Stimulated activated CD8-positive, alpha-beta memory T cell treated with anti-CD3 and anti-CD28 coated beads, Interleukin-2, amount 100 ng/mL, for 48 hours (primary cell): ENCODE measurements at places on chromosomes 11 and 22.
A peak's percentile ranks its signal among the peaks of the same experiment; 100 is the strongest.

- no peak for DNase-seq
These were observed 3.9 kb downstream of the KLHL35 start for GRCh38 chr11:75428989-75429640.

GRCh38 chr11:17606233-17607082 lies 59.4 kb downstream of the OTOG start:
- no peak for DNase-seq

DNA sequence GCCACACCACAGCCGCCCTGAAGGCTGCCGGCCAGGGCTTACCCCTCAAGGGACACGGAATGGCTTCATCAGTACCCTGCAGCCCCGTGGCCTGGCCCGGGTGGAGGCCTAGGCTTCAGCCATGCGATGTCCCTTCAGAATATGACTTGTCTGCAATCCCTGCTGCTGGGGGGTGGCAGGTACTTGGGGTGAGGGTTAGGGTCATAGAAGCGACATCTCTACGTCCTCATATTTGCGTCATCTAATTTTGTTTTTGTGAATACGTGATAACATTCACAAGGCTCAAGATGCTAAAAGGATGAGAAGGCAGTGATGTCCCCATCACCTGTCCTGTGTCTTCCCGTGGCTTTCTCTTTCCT lies 6.4 kb downstream of the CCND1 start:
- DNase-seq = no peak

GRCh38 chr11:12784445-12784844 lies 110.2 kb downstream of the TEAD1 start:
- no peak for DNase-seq

DNA sequence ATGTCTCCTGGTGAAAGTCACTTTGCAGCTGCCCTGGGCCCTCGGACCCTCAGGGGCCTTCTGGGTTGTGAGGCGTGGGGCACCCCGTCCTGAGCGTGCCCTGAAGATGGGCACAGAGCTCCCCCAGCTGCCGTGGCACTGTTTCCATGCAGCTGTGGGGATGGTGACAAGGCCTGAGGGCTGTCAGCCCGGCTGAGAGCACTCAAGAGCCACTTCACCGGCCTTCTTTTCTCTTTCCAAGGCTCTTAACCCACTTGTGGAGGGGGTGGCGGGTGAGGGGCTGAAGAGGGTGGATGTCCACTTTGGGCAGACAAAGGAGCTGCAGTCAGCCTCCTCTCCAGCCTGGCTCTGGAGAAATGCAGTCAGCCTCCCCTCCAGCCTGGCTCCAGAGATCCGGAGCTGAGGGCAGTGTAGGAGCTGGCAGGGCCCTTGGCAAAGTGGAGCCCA lies 239.5 kb downstream of the ST3GAL4 start:
- DNase-seq = no peak

DNA sequence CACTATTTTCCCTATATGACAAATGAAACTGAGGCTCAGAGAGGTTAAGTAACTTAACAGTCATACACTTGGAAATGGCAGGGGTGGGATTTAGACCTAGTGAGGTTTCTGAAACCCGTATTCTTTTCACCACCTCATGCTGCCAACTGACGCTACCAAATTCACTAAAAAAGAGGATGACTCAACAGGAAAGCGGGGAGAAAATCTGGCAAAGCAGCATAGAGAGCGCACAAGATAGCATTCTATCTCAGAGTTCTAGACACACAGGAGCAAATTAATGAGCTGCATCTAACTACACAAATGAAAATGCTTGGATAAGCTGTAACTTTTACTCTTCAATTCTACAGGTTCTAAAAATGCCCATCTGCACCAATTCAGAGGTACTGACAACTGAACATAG lies 136.4 kb downstream of the RBFOX2 start:
- no peak for DNase-seq

- DNase-seq = peak; percentile 74
These were observed at the start of gene TYMP for GRCh38 chr22:50529897-50530579. TYMP (minus strand) TSS chr22:50530012; CDS start chr22:50529709, 303 bp downstream.

DNA sequence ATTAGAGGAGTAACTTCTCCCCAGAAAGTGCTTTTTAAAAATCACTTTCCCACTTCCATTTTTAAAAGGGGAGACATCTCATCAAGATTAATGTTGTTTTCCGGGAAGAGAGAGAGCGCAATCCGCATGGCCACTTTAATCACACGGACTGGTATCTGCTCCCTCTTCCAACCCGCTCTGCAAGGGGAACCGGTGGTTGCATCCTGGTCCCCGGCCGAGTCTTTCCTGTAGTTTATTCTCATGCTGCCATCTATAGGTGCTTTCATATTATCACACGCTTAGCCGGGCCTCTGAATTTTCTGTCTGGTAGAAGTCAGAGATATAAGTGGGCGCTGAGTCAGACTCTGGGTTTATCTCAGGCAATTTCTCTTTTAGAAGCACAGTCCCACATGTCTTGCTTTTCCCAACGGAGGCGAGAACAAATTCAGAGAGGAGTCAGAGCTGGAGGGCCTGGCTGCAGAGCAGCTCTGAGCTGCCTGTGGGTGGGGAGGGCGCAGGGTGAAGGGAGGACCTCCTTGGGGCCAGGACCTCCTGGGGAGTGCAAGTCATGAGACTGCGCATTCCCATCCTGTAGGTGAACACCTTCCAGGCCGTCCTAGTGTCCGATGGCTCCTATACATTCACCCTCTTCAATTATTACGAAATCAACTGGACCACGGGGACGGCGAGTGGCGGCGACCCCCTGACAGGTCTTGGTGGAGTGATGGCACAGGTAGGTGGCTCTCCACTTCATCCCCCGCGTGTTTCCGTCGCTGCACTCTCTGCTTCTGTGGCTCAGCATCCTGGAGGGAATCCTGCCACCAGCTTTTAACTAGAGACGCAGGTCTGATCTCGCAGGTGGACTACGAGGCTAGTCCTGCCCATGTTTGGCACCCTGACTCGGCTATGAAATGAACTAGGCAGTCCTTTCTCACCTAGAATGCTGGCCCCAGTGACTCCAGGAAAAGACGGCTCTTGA lies 11.7 kb downstream of the TECTA start:
- DNase-seq = peak; percentile 30

DNA sequence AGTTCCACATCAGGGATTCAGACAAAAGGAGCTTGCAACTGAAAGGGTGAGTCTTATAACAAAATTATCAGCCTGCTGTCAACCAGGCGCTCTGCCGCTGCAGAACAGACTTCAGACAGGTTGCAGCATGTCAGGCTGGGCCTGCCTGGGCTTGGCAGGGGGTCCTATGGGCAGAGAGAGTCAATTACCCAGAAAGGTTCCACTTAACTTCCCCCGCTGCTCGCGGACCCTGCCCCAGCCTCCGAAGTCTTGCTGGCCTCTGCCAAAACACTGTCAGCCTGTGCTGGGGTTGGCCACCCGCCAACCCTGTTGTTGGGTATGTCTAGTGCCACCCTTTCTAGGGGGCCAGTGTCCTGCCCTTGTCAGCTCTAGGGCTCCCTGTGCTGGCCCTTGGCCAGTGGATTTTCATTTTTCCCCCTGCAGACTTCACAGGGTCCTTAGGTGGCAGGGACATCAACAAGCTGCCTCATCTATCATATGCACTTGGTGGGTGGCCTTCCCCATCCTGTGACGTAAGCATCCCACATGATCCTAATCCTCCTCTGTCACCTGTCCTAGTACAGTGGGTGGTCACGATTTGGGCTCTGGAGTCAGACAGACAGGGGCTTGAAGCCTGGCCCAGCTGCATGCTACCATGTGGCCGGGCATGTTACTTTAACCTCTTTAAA lies 166.5 kb upstream of the CADM1 start:
- no peak for DNase-seq

DNA sequence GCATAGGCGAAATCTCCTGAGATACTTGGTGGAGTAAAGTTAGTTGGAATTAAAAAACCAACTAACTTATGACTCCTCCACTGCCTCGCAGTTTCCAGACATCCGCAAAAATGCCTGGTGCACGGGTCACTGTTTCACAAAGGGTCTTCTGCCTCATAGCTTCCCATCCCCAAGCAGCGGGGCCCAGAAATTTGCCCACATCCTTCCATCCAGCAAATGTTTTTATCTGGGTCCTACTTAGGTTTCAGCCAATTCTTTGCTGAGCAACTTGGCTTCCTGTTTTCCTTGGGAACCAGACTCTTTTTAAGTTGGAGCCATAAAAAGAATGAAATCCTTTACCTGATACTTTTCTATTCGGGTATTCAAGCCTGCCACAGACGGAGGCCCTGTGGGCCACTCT lies 36.2 kb downstream of the FZD4 start:
- DNase-seq = no peak

DNA sequence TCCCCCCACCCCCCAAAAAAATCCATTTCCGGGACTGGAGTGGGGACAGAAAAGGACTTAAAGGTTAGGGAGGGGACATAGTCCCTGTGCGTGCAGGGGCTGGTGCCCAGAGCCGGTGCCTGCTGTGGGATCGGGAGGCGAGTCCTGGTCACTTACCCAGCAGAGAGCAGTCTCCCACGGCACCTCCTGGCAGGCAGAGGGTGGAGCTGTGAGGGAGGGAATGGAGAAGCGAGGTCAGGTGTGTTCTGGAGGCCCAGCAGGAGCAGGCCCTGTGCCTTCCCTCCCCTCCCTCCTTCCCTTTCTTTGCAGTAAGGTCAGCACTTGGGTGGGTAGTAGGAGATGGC lies 28.4 kb downstream of the SHANK3 start:
- DNase-seq = no peak

GRCh38 chr11:83303316-83303715 lies 17.1 kb upstream of the CCDC90B start:
- DNase-seq = no peak

- DNase-seq = no peak
These were observed 18.9 kb upstream of the C11orf96 start for GRCh38 chr11:43923406-43924111.

DNA sequence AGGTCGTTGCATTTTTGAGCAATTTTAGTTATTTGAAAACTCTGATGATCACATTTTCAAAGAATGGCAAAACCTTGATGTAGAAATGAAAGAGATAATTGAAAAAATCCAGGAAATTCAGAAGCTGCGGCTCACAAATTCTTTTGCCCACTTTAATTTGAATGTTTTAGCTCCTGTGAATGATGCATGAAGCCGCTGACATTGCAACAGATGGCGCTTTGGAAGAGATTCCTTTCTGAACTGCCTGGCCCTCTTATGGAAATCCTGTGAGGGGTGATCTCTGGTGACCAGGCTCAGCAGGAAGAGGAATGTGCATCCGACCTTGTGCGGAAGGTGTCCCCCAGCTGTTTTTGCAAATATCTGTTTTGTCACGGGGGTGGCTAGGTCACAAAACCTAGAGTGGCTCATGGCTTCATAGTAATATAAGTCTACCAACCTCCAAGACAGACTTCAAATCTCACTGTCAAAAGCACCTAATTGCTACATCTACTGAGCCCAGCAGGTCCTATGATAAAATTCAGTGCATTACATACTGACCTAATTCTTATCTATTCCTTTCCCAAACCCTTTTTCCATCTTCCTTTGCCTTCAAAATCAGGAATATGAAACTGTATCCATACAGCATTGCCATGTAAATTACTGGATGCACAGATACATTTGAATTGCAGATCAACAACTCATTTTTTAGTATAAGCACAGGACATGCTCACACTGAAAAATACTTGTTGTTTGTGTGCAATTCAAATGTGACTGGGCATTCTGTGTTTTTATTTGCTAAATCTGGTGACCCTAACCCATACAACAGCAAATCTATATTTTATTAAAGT lies 412.7 kb downstream of the ETS1 start:
- DNase-seq = no peak

GRCh38 chr11:849104-849824 lies 6.6 kb downstream of the TSPAN4 start:
- DNase-seq = no peak

DNA sequence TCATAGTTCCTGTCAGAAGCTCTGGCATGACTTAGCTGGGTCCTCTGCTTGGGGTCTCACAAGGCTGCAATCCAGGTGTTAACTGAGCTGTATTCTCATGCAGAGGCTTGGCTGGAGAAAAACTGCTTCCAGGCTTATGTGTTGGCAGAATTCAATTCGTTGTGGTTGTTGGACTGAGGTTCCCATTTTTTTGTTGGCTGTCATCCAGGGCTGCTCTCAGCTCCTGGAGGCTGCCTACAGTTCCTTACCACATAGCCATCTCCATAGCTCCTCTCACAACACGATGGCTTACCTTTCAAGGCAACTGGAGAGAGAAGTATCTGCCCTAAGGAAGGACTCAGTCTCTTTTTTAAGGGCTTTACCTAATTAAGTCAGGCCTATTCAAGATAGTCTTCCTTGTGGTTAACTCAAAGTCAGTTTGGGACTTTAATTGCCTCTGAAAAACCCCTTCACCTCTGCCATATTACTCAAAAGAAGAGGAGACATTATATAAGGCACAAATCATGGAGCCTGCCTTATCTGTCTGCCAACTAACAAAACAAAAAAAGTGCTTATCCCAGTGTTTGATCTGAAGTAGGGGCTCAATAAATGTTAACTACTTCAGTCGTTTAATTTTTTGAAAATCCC lies 35.2 kb downstream of the OR2AG2 start:
- no peak for DNase-seq
